Activated gamma-delta T cell (primary cell): ENCODE measurements at places on chromosomes 7 and 10.

GRCh38 chr7:54885285-54885684, 126.3 kb upstream of the SEC61G start:
- no peak for DNase-seq

GRCh38 chr7:44707558-44708230, 41.0 kb upstream of the ZMIZ2 start:
- DNase-seq = no peak

- DNase-seq = no peak
Measured at GRCh38 chr7:70303309-70303708, 705.0 kb downstream of the AUTS2 start.

- DNase-seq = no peak
Measured at GRCh38 chr10:45373003-45373575, 927 bp upstream of the ALOX5 start.

DNA sequence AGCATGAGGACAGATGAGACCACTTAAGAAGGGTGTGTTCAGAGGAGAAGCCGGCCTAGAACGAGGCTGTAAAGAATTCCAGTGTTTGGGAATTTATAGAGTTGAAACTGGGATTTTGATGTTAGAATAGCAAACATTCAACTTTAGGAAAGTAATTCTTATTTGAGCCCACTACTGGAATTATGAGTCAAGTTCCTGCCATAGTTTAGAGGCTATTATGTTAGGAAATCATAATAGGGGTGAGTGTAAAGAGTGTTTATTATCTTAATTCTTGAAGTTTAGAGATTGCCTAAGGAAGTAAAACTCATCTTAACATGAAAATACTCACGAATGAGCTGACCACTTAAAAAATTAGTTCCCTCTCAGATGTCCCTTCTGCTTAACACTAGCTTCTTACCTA, 2.1 kb downstream of the CBLL1 start:
- DNase-seq = no peak

- DNase-seq = no peak
Measured at GRCh38 chr7:35717013-35717412, 22.1 kb upstream of the HERPUD2 start.

DNA sequence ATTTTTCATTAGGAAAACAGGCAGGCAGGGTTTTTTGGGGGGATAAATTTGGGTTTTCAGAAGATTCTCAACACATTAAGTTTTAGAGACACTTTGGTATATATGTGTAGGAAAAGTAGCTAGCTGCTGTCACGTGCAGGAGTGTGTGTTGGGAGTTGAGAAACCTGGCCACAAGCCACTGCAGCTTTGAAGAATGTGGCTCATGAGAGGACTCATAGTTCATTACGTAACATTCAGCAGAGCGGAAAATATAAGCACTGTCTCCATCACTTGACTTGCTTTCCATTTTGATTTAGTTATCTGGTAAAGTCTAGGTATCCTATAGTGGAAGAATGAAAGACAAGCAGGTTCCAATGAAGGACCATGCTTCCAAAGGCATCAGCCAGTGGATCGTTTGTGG, 31.2 kb downstream of the SMNDC1 start:
- DNase-seq = no peak

GRCh38 chr7:99260395-99260794, 12.2 kb upstream of the MYH16 start:
- no peak for DNase-seq

DNA sequence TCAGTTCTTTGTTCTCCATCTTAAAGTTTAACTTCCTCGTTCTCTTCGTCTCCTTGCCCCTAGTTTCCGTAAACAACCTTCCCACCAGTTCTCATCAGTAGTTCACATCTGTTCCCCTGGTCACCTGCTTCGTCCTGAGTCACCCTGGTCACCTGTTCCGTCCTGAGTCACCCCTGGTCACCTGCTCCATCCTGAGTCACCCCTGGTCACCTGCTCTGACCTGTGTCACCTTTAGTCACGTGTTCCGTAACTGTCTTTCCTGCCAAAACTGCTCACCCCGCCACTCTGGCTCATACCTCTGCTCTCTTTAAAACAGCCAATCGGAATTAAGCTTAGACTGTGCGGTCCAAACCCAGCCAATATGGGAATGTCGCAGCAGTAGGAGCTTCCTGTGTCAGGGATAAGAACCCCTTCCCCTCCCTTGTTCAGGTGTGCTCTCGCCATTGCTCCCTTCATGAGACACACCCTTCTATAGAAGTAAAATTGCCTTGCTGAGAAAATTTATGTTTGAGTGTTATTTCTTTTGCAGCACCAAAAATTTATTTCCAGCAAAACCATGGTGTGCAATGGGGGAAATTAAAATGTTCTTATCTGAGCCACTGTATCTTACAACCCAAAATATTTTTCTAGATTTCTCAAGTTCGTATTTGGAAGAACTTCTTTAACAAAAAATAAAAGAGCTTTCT, 112.2 kb downstream of the VIM start:
- no peak for DNase-seq

DNA sequence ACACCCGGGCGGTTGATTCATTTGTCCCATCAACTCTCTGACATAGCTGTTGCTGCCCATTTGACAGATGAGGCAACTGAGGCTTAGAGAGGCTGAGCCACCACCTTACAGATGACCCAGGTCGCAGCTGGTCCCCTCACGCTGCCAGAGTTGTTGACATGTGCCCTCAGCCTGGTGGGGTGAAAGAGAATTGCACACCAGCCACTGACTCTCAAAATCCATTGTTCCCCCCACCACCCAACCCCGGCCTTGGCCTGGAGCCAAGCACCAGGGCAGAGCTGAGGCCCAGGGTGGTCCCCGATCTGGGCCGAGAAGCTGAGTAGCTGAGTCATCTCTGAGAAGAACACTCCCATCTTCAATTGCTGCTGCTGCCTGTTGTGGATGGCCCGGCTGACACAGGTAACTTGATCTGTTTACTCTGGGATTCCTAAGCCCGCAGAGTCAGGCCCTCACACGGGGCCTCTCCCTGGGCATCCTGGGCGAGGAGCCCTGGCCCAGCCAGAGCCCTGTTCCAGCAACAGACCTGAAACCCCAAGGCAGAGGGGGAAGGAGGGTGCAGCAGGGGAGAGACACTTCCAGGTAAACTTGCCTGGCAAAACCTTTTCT, 27.5 kb downstream of the PVRIG start:
- no peak for DNase-seq

DNA sequence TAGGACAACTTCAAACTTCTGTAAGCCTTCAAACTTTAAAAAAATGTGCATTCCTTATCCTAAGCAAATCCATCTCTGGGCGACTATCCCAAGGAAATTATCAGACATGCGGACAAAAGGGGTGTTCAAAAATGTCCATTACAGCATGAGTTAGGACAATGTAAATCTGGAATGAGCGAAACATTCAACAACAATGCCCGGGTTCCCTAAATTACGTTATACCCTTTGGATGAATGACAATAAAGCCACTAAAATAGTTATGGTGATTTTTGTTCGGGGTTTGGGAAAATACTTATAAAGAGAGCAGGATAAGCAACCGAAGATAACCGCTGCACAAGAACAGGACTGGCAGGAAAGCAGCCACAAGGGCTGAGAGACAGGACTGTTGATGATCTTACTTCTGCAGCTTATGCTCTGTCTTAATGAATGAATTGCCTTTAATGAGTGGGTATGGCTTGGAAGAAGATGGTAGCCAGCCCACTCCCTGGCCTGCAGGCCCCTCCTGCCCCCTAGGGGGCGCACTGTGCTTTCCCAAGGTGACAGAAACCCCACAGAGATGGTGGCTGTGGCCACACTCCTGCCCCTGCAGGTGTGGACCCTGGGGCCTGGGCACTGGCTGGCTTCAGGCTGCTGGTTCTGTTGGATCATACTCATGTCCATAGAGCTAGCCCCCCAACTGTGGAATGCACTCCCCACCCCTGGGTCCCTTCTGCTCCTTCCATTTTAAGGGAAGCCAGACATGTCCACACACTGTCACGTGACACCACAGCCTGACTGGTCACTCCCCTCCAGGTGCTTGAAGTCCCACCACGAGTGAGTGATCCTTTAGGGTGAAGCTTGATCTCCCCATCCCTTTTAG, 45.0 kb downstream of the ZCCHC24 start:
- DNase-seq = no peak

DNA sequence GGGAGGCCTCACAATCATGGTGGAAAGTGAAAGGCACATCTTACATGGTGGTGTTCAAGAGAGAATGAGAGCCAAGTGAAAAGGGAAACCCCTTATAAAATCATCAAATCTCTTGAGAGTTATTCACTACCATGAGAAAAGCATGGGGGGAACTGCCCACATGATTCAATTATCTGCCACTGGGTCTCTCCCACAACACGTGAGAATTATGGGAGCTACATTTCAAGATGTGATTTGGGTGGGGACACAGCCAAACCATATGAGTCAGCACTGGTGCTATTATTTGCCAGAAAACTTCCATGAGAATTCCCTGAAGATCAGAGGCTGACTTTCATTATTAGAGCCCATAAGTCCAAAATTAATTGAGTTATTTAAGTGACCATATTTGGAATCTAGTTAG, 1001.2 kb upstream of the POT1 start:
- DNase-seq = no peak

- DNase-seq = no peak
Measured at GRCh38 chr7:85061456-85061855, 125.4 kb downstream of the SEMA3D start.

- DNase-seq = no peak
Measured at GRCh38 chr7:43692582-43693373, 36.5 kb downstream of the COA1 start.

DNA sequence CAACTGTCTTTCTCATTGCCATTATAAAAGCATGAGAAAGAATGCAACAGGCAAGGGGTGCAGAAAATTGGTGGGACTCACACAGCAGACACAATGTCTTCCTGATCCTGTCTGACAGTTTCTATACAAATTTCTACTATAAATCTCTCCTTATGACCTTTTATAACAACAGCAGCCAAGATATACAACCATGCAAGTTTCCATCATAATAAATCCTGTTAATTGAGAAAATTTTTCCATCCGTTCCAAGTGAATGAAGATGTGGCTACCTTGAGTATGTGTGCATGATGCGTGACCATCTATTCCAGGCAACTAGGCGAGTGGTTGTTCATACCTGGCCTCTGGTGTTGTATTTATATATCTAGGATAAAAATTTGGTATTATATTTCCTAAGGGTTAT, 216.7 kb downstream of the BBS9 start:
- no peak for DNase-seq

DNA sequence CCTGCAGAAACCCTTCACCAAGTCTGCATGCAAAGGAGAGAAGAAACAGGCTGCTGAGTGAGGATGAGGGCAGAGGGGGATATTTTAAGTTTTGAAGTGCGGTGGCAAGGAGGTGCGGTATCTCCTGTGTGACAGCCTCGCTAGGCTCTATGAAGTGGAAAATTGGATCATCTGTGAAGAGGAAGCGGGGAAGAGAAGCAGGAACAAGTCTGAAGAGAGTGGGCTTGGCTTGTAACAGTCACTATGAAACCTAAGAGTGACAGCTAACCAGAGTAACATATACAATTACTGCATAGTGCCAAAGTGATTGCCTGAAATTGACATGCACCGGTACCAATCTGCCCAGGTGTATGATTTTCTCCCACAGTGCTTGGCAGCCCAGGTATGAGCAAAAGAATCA, 287.5 kb upstream of the KLF14 start:
- DNase-seq = no peak

DNA sequence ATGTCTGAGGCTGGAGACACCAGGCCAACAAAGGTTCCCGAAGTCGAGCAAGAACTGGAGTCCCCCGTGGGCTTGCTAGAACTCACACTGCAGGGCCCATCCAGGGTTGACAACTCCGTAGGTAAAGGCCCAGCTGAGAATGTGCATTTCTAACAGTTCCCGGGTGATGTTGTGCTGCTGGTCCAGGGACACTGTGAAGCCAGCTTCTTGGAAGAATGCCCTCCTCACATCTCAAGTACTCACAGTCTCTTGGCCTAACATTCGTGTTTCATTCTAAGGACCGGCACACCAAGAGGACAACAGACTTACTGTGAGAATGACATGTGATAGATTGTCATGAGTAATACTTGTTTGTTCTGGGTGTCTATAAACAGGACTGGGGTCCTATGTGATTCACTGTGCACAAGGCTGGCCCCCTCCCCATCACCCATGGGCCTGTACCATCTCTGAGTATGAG, 682.3 kb upstream of the IGFBP3 start:
- DNase-seq = no peak

DNA sequence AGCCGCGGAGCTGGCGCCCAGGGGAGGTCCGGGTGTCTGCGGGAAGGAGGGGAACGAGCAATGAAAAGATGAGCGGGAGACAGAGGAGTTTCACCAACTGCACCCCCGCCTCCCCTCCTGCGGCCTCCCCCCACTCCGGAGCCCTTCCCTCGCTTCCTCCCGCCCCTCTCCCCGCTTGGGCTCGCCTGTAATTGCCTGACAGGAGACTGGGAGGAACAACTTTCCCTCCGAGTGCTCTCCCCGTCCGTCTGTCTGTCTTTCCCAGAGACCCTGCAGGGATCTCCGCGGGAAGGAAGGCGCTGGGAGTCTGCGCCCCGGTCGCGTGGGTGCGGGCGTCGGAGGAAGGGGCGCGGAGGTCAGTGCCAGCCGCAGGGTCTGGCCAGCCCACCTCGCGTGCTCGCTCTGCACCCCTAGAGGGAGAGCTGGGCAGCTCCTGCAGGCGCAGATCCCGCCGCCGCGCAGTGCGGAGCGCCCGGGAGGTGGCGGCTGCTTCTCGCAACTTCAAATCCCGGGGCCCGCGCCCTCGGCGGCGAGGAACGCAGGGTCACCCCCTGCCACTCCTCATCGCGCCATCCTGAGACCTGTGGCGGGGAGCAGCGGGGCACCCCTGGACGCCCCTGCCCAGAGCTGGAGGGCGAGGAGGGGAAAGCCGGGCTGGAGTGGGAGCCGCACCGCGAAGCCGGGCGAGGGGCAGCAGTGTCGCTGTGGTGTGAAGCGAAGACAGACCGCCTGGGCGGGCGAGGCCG, 511 bp upstream of the NRP1 start:
- no peak for DNase-seq

GRCh38 chr7:26617066-26617465, 247.3 kb downstream of the SKAP2 start:
- no peak for DNase-seq

- DNase-seq = no peak
Measured at GRCh38 chr7:44671069-44671468, 64.6 kb downstream of the OGDH start.

DNA sequence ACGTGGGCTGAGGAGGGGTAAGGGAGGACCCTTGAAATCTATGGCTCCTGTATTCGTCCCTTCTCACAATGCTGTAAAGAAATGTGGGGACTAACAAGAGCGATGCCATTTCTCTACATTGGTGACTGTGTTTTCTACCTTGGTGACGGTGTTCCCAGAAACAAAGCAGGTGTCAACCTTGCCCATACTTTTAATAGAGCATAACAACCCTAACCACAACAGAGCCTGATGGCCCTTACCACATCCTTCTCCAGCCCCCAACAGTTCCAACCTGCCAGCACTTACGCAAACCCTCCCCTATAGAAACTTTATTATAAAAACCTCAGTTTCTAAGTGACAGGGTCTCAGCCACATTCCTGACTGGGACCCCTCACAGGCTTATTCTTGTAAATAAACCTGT, 28.2 kb upstream of the ADCYAP1R1 start:
- no peak for DNase-seq

GRCh38 chr10:84200537-84201243, 6.4 kb downstream of the CDHR1 start:
- no peak for DNase-seq

- no peak for DNase-seq
Measured at GRCh38 chr10:127738512-127739424, 1.8 kb downstream of the FOXI2 start.
